Suppressor macrophage (primary cell): ENCODE measurements at places on chromosomes 3 and 15.
A peak's percentile ranks its signal among the peaks of the same experiment; 100 is the strongest.

- no peak for DNase-seq
These were observed 82.5 kb upstream of the CTNNB1 start for GRCh38 chr3:41116851-41117250.

GRCh38 chr15:68550498-68551295 lies 28.1 kb upstream of the CORO2B start:
- DNase-seq, result peak; percentile 61

DNA sequence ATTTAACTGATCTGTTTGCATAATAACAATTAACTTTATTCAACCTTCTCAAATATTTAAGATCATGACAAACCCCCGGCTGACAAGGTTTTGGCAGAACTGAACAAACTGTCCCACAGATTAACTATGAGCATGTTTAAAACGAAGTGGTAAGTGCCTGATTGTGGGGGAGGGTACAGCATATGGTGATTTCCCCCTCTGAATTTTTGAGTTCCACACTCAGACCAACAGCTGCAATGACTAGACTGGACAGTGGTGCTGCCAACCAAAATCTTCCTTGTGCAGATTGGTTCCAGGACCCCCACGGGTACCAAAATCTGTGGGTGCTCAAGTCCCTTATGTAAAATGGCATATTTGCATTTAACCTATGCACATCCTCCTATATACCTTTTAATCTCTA lies 449.5 kb downstream of the SHQ1 start:
- DNase-seq, result no peak

DNA sequence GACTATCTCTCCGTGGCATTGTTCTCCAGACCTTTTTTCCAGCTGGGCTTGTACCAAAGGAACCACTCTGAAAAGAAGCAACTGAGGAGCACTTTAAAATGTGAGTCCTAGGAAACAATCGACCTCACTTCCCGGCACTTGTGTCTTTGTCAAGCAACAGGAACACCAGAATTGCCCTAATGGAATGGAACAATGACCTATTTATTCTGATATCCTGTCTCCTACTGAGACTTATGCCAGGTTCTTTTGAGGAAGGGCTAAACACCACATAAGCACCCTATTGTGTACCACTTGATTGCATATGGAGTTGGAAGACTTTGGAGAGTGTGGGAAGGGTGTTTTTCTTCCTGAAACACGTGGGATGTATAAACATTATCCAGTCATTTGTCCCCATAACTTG lies 56.8 kb upstream of the TGFBR2 start:
- no peak for DNase-seq

DNA sequence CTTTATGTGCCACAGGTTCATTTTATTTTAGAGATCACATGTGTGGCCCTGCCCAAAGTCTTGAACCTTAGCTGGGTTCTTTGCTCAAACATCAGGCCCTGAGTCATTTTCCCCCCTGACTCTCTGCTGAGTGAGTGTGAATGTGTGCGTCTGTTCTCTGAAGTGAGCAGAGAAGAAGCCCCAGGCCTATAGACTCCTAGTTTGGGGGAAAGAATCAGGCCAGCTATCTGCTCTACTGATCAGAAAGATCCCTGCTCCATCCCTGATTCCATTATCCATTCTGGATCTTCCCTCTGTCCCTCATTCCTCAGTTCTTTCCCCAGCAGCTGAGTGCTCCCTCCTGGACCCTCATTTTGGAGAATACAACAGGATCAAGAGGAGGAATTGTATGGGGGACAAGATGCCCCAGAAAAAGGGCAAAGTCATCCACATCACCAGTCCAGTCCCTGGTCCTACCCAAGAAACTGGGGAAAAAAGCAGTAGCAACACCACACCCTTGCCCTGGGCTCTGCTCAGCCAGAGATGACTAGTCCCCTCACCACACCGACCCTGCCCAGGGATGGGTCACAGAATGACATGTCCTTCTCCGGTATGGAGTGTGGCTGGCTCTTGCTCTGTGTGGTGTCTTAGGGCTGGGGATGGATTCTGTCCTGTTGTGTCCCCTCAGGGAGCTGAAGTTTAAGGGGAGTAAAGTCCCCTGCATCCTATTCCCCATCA lies 3.2 kb downstream of the DUOX1 start:
- DNase-seq, result no peak
